LNCaP clone FGC (cell line): ENCODE measurements at places on chromosomes 13 and 19.

GRCh38 chr19:40253611-40254092 lies 27.2 kb upstream of the CCNP start:
- DNase-seq, result peak; percentile 97

GRCh38 chr19:30338878-30339623 lies 33.1 kb upstream of the ZNF536 start:
- DNase-seq, result no peak

GRCh38 chr13:32647926-32648325 lies 61.7 kb downstream of the PDS5B start:
- DNase-seq, result no peak

DNA sequence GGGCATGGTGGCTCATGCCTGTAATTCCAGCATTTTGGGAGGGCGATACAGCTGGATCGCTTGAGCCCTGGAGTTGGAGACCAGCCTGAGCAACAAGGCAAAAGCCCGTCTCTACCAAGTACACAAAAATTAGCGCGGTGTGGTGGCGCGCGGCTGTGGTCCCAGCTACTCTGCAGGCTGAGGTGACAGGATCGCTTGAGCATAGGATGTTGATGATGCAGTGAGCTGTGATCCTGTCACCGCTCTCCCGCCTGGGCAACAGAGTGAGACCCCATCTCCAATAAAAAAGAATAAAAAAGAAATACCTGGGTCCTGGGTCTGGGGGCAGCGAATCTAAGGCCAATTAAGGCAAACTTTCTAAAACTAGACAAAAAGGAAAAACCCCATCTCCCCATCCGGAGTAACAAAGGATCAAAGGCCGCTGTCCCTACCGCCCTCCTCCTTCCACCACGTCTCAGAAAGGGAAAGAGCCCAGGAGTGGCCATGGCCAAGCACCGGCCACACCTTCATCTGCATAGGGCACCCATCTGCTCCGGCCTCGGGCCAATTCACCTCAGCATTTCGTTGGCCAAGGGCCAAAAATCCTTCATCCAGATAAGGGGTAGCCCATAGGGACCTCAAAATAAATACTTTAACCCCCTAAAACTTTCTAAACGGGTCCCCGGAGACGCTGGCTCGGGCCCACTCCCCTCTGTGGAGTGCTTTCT lies 851 bp downstream of the ZNF320 start:
- DNase-seq, result peak; percentile 26

- no peak for DNase-seq
These were observed 97.1 kb upstream of the IRS2 start for GRCh38 chr13:109883181-109884180.

GRCh38 chr19:42283188-42284065 lies 14.4 kb downstream of the CIC start:
- no peak for DNase-seq

DNA sequence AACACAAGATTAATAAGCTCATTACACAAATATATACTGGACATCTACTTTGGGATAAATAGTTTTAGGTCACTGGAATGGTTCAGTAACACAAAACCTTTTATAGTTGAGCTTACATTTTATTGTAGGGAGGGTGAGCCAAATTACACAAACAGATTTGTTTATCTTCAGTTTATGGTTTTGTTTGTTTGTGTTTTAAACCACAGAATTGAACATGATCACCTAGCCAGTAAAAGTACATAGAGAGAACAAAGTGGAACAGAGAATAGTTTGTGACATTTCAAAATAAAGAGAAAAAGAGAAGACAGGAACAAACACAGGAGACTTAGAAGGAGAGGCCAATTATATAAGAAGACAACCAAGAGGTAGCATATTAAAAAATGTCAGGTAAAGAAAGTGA lies 1930.2 kb upstream of the PCDH20 start:
- DNase-seq, result peak; percentile 97

GRCh38 chr13:31781064-31781463 lies 41.7 kb downstream of the RXFP2 start:
- no peak for DNase-seq

- DNase-seq, result no peak
These were observed 80.3 kb upstream of the FRY start for GRCh38 chr13:31951215-31951678.

DNA sequence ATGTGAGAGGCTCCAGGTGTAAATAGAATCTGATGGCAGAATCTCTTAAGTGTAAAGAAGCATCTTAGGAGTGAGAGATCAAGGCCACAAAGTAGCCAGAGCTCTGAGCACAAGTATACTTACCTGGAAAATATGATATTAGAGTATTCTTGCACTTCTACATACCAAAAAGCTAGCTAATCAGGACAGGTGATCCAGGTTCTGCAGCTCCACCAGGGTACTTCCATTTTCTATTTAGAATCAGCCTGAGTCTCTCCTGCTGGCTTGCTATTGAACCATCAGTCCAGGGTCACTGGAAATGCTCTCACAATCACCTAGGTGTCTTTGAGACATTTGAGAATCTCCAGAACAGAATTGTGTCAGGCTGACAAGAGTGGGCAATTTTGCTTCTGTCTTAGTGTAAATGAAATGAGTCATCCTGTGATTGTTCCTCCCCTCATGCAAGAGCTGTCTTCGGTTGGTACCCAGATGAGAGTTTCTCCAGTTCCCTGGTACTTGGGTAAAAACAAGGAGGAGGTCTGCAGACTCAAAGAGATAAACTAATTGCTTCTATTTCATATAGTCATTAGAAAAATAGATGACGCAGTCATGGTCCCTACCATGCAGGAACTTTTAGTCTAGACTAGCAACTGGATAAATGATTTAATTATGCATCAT lies 14.6 kb downstream of the ZNF254 start:
- DNase-seq, result no peak

GRCh38 chr19:39299404-39299803 lies 3.2 kb downstream of the IFNL1 start:
- DNase-seq, result no peak

DNA sequence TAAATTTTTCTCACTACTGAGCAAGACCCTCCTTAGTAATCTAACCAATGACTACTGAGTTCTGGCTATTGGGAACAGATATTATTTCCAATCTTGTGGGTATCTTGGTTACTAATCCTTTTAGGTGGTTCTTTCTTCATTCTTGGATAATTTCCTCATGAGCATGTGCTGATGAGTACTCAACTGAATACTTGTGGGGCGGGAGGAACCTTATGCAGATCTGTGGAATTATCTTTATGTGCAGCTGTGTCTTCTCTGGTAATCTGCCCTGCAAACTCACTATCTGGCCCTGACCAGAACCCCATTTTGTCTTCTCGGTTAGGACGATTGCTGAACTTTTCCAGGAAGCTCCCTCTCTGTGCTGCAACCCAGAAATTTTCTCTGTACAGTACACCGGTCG lies 89.7 kb upstream of the TRPC4 start:
- DNase-seq, result no peak

GRCh38 chr19:38852231-38853044 lies 2.7 kb upstream of the HNRNPL start:
- DNase-seq, result no peak

DNA sequence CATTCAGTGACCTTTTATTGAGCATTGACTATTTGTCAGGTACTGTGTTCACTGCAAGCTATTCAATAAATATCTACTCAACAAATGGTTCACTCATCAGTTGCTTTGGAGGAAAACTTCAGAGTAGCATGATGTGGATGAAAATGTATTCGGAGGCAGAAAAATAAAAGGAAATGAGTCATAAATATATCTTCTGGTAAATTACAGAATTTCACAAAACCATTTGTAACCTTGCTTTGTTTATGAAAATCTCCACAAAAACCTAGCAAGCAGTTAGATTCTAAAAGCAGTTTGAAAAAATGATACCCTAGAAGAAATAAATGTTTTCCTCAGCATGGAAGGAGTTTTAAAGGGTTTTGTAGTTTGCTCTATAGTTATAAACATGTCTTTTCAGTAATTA lies 399.6 kb downstream of the LMO7 start:
- no peak for DNase-seq

DNA sequence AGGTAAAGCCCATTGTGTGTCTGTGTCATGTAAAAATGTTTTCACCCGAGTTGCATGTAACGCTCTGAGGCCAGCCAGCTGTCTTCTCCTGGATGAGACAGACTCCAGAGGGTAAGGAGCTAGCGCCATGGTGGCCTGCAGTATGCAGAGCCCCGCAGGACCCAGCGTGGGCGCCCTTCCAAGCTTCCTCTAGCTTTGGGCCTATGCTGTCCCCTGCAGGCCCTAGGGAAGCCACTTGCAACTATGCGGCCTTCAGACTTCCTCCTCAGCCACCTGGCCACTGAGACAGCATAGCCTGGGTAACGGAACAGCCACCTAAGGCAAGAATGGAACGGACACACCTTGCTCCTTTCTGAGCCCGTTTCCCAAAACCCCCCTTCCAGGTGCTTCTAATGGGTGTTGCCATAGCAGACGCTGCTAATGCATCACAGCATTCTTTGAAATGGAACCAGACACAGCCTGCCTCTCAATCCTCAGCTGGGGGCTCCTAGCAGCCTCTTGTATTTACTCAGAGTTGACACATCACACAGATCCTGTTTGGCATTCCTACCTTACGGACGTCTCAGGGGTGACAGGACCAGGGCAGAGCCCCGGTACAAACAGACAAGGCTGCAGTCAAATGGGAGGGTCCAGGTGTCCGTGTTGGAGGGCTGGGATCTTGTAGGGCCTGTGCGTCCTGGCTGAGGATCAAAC lies 6.2 kb downstream of the FAM32A start:
- no peak for DNase-seq

DNA sequence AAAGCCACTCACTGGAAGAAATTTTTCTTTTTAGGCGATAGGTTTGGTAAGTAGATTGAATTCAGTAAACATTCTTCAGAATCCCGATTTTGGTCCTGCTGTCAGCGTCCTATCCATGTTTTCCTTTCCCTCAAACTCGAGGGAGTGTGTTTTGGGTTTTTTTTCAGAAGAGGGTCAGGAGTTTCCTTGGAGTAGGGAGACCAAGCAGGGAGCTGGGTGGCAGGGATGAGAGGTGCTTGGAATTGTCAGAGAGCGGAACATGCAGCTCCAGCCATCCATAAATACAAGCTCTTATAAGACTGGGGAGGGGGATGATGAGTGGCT lies 1.6 kb upstream of the PCDH8 start:
- DNase-seq, result no peak

- DNase-seq, result no peak
These were observed 379.0 kb downstream of the EFNB2 start for GRCh38 chr13:106156468-106156867.

DNA sequence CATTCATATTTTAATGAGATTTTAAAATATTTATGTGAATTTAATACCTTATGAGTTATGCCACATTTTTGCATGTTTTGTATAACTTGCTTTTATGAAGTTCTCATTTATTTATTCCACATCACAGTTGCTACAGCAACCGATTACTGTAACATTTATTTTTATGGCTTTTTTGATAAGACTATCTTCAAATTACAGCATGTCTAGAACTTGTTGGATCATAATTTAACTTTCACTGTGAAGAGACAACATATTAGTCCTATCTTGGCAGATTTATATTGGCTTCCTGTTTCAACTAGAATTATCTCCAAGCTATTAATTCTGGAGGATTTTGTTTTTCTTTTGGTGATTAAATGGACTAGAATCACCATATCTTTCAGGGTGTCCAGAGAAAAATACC lies 793.7 kb upstream of the SLITRK5 start:
- DNase-seq, result no peak

DNA sequence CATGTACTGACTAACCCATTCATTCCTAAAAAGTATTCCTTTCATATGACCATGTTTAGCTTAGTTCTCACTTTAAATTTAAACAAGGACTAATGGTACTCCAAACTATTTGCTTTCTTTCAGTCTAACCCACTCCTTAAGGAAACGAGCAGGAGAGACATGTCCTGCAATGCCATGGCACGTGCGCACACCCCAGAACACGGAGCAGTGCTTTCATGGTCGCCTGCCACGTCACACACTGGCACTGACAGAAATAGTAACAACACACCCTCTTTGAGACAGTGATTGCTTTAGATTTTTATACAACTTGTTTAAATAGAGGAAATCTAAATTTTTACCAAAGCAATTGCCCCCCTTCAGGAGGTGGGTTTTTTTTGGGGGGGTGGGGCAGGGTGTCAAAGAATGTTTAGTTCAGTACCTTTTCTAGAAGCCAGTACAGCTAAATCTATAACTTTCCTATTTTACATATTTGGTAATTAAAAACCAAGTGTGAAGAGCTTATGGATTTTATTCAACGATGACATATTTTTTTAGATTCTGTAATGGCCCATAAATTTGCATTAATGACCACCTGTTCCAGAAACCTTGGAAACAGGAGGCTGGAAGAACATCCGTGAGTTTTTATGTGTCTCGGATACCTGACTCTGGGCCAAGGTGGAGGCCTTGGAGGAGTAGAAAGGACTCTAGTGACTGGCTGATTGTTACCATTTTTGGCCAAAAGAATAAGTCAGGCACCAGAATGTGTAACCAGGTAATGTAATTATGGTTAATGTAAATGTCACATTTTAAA lies 247.1 kb downstream of the DCT start:
- DNase-seq, result no peak
